ENCODE measurements at places on chromosomes 16 and 17.
A peak's percentile ranks its signal among the peaks of the same experiment; 100 is the strongest.

- DNase-seq = no peak
These were observed 15.5 kb downstream of the ERCC4 start for GRCh38 chr16:13935408-13935807.

- no peak for DNase-seq
These were observed 80.6 kb downstream of the AMFR start for GRCh38 chr16:56344518-56345405.

DNA sequence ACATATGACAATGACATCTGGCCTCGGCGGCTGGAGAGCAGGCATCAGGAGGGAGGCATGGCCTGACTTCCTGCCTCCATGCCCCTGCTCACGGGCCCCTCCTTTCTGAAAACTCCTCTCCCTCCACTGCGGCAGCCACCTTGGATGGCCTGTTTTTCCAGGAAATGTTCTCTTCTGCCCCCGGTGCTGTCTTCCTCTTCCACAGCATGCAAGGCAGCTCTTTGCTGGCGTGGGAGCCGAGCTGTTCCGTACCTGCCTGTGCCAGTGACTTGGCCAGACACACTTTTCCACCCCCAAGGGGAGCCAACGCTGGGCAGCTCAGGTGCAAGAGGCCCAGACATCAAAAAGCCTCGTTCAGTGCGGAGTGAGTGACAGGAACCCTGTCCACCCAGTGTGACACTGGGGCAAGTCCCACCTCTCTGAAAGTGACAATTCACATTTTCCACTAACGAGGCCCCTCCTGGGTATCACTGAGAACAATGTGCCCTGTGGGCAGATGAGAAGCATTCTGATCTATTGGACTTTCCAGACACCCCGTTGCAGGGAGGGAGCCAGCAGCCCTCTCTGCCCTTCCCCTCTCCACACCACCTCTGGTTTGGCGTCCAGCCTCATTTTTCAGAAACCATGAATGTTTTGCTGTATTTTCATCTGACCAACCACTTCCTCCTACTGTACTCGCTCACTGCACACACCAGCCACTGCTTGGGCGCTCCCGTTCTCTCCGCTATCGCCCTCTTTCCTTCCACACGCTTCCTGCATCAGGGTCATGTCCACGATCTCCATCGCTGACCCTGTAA, 31.2 kb downstream of the NSMCE1 start:
- DNase-seq = no peak

DNA sequence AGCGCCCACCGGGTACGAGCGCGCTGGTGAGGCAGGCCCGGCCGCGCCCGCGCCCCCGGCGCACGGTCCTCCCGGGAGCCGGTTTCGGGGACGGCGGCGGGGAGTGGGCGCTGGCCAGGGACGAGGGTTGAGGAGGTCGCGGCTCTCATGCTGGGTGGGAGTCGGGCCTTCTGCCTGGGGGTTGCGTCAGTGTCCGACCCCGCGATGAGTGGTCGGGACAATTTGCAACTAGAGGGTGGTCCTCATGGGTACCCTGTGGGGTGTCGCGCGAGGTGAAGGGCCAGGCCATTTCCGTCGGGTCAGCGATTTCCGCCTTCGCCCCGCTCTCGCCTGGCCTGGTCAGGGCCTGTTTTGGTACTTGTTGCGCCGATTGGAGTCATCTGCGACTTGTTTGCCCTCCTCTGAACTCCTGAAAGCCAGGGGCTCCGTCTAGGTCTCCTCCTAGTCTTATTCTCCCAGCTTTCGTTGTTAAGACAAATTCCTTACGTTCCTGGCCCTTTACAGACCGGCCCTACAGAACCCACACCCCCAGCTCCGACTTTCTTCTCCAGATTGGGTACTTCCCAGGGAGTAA, 14.9 kb downstream of the NAA60 start:
- no peak for DNase-seq

- DNase-seq = no peak
These were observed 51.4 kb upstream of the ENDOV start for GRCh38 chr17:80363518-80364090.

DNA sequence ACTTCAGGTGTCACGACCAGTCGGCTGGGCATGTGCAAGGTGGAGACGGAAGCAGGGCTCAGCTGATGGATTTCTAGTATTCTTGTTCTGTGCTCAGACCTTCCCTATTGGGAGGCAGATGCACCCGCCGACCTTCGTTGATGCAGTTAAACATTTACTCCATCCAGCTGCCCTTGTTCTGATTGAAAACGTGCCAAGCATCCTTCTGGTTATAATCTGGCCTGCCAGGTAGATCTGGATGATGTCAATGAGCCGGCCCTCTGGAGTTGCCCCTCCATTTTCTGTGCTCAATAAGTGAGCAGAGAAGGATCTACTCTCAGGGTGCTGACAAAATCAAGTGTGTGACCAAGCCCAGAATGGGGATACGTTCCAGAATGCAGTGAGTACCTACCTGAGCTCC, 38.3 kb downstream of the CCDC182 start:
- no peak for DNase-seq

GRCh38 chr16:1466968-1467521, 7.8 kb downstream of the CLCN7 start:
- DNase-seq = no peak

GRCh38 chr17:39151150-39151942, at the start of gene PLXDC1:
PLXDC1 (minus strand) TSS chr17:39151637; CDS start chr17:39151437, 200 bp downstream.
- no peak for DNase-seq

DNA sequence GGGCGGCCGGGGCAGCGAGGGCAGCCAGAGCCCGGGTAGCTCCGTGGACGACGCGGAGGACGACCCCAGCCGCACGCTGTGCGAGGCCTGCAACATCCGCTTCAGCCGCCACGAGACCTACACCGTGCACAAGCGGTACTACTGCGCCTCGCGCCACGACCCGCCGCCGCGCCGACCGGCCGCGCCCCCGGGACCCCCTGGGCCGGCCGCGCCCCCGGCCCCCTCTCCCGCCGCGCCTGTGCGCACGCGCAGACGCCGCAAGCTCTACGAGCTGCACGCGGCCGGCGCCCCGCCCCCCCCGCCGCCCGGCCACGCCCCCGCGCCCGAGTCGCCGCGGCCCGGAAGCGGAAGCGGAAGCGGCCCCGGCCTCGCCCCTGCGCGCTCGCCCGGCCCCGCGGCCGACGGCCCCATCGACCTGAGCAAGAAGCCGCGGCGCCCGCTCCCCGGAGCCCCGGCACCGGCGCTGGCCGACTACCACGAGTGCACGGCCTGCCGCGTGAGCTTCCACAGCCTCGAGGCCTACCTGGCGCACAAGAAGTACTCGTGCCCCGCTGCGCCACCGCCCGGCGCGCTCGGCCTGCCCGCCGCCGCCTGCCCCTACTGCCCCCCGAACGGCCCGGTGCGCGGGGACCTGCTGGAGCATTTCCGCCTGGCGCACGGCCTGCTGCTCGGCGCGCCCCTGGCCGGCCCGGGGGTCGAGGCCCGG, 36.1 kb upstream of the ZC3H18 start:
- DNase-seq = no peak

GRCh38 chr16:53968896-53969295, 264.9 kb downstream of the FTO start:
- DNase-seq = no peak

GRCh38 chr16:426115-426905, 861 bp downstream of the RAB11FIP3 start:
- DNase-seq = no peak

DNA sequence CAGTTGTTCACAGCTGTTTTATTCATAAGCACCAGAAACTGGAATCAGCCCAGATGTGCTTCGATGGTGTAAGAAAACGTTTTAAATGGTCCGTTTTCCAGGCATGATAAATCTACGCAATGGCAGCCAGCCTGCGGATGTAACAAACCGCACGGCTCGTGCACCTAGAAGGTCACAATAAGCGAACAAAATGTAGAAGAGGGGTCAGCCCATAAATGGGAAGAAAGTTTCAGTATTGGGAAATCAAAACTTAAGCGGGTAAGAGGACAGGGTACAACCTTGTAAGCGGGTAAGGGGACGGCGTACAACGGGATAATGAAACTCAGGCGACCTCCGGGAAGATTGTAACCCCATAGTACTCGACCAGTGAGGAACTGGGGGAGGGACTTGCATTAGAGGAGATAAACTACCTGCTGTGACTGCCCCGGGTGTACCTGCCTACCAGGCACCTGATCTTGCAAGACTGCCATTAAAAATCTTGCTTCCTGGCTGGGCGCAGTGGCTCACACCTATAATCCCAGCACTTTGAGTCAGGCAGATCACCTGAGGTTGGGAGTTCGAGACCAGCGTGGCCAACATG, 66.6 kb downstream of the ANKRD11 start:
- no peak for DNase-seq

- DNase-seq = no peak
These were observed 72.7 kb downstream of the NT5M start for GRCh38 chr17:17375841-17376240.

- DNase-seq = no peak
These were observed 17.2 kb upstream of the N4BP1 start for GRCh38 chr16:48627148-48627547.

- no peak for DNase-seq
These were observed 577 bp upstream of the HS3ST2 start for GRCh38 chr16:22813223-22813947.

DNA sequence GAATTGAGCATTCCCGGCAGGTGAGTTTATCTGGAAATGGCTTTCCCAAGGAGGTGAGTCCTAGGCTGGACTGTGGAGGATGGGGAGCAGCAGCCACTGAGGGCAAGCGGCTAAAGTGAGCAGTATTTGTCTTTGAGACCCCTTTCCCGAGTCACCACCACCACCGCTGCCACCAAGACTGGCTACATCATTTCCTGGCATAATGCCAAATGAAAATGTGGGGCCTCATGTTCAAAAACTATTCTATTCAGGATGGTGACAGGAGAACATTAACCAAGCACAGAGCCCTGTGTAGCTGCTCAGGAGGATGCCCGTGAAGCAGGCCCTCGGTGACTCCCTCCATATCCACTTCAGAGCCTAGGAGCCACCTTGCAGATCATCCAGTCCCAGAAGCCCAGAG, 46.0 kb downstream of the NOG start:
- DNase-seq = no peak

GRCh38 chr17:71334048-71334751, 786.6 kb upstream of the SOX9 start:
- no peak for DNase-seq

GRCh38 chr16:89612415-89613166, 851 bp upstream of the DPEP1 start:
- DNase-seq = no peak

DNA sequence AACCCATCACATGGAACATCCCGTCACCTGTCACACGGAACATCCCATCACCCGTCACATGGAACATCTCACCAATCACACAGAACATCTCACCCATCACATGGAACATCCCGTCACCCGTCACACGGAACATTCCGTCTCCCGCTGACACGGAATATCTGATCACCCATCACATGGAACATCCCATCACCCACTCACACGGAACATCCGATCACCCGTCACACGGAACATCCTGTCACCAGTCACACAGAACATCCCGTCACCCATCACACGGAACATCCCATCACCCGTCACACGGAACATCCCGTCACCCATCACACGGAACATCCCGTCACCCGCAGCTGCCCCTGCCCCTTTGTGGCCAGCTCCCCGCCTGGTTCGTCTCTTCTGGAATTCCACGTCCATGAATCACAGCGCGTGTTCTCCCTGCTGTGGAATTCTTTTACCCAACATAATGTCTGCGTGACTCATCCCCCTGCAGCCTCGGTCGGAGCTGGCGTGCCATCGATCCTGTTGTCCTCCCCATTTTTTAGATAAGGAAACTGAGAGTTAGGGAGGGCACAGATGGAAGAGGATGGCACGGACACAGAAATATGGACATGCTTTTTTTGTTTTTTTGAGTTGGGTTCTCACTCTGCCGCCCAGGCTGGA, 5.6 kb downstream of the CPNE7 start:
- peak; percentile 92 for DNase-seq

DNA sequence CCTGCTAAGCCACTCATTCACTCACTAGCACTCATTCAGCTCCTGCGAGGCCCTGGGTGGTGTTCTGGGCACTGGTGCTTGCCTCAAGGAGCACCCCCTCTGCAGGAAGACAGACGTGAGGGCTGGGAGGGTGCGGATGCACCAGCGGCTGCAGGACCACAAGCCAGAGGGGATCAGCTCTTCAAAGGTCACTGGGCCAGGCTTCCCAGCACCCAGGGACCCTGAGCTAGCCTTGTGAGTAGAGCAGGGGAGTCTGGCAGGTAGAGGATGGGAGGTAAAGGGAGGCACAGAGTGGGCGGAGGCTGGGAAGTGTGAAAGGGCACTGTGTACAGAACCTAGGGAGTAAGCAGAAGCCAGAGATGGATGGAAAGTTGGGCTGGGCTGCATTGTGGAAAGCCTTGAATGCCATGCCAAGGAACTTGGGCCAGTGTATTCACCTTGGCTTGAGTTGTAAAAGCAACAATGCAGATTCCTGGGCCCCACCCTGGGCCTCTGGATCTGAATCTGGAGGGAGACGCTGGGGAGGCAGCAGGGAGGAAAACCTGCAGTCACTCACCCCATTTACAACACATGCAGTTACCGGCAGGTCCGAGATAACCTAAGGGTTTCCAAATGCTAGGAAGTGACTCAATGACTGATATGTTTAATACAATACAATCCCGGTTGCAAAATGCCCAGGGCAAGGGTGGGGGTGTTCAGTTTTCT, 1.7 kb downstream of the IL4R start:
- no peak for DNase-seq

DNA sequence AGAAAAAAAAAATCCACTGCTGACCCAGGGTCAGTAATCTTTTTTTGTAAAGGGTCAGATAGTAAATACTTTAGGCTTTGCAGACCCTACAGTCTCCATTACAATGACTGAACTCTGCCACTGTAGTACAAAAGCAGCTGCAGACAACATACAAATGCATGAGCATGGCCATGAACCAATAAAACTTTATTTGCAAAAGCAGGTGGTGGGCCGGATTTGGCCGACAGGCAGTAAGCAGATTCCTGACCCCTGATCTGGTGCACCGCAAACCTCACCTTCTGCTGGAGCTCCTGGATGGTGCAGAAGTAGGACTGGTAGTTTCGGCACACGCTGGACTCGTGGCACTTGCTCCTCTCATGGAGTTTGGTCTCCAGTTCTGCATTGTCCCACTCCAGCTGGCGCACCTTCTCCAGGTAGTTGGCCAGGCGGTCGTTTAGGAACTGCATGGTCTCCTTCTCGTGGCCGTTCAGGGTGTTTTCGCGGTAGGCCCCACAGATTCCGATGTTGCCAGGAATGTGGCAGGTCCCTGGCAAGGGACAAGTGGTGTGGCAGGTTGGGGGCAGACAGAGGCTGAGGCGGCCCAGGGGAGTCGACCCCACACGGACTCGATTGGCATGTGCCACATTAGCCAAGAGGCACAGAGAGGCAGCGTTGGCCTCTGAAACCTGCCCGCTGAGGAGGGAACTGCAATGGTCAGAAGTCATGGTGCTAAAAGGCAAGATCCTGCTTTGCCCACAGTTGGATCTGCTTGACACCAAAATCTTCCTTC, 13.1 kb downstream of the KRT37 start:
- no peak for DNase-seq

DNA sequence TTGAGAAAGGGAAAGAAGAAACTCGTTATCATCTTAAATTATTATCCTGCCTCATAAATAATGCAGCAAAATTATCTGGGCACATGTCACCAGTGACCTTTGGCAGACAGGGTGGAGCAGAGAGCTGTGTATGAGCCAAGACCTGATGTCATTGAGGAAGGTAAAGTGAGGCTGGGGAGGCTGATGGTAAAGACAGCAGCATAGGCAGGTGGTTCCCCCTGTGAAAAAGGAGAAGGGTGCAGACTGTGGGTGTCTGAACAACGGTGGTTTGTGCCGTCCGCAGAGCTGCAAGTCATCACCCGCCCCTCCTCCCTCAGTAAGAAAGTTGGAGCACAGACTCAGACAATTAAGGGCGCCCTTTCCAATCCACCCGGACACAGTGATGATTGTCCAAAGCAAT, 30.8 kb upstream of the METTL16 start:
- DNase-seq = no peak

GRCh38 chr16:86931410-86931941, 353.1 kb downstream of the FOXL1 start:
- DNase-seq = no peak
